Stimulated activated CD4-positive, alpha-beta T cell treated with anti-CD3 and anti-CD28 coated beads, Interleukin-12 subunit alpha, Interleukin-12 subunit beta, amount 100 ng/mL, for 24 hours (primary cell): ENCODE measurements at places on chromosomes 4 and X.
A peak's percentile ranks its signal among the peaks of the same experiment; 100 is the strongest.

DNA sequence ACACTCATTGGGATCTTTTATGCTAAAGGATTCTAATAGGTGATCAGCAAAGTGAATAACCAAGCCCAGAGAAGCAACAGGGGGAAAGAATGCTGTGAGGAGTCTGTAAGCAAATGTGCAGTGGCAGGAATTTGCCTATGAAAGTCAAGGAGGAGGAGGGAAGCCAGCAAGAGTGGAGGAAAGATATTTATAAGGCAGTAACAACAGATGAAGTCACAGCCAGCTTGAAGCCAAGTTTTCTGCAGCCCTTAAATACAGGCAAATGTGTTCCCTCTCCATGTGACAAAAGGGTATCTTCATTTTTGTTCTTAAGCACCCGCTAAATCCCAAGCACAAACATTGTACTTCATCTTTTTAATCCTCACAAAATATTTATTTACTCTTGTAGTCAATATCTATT is 275.0 kb upstream of the CLNK start:
- DNase-seq = no peak

GRCh38 chrX:143621276-143621675 is 14.6 kb downstream of the SLITRK4 start:
- no peak for DNase-seq

DNA sequence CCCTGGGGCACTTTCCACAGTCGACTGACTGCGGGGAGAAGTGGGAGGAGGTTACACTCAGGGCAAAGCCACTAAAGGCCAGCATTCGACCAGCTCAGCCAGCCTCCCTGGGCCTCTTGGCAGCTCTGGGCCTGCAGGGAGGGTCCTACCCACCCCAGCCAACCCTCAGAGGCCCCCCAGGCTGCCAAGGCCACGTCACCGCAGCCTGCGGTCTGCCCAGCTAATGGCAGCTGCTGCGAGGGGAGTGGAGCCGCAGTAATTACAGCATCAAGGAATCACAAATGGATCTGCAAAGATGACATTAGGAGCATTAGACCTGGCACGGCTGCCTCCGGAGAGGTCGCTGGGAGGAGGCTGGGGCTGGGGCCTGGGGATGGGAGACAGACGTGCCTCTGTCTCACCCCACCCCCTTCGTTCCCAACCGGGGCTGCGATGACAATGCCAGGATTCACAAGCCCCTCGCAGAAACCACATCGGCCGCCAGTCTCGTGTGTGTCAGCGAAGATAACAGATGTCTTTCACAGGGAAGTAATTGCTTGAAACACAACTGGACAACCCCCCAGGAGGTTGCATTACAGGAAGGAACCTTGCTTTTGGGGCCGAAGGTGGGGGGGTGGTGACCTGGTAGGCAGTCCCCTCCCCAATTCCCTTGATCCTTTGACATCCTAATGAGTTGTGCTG is 367.6 kb downstream of the BCOR start:
- no peak for DNase-seq

GRCh38 chrX:13702111-13702789 is 13.3 kb downstream of the RAB9A start:
- no peak for DNase-seq

- DNase-seq = no peak
Measured at GRCh38 chrX:48493890-48494364, 14.9 kb upstream of the PORCN start.

DNA sequence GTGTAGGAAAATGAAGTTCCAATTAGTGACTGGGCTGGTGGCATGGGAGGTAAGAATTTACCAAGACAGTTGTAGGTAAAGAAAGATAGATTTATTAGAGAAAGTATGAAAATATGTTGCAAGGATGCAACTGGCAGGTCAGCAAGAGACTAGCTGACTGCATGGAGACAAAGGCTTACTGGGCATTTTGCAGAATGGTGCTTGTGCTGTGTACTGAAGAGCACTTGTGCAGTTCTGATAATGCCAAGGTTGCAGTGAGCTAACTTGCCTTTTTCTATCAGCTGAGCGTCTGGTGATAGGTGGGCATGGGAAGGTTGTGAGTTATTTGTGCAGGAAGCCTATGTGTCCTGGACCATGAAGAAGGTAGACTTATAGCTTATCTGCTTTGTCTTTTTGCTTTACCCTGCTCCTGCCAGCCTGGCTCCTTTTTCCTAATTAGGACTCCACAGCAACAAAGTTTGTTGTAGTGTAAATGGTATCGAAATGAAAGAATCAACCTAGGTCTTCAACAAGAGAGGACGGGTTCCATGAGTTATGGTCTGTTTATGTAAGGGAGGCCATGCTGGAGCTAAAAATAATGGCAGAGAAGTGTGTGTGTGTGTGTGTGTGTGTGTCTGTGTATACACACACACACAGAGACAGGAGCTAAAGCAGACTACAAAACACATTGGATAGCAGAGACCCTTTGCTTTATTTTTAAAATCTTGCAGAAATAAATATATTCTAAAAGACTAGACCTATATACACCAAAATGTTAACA is 15.0 kb downstream of the BST1 start:
- no peak for DNase-seq

- DNase-seq = no peak
Measured at GRCh38 chr4:16233569-16234177, 7.4 kb upstream of the TAPT1 start.

DNA sequence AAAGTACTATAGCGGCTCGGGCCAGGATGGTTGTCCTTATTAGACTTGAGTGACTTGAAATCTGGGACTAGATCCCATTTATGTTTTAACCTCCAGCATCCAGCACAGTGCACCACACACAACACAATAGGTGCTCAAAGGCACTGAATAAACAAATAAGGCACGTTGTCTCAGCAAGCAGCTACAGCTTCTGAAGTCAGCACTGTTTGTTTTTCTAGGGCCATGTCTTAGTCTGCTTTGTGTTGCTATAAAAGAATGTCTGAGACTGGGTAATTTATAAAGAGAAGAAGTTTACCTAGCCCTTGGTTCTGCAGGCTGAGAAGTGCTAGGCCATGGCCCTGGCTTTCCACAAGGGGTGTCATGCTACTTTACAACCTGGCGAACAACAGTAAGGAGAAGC is 102.1 kb upstream of the LNX1 start:
- no peak for DNase-seq

GRCh38 chrX:140764401-140764919 is 54.9 kb downstream of the LINC00632 start:
- DNase-seq = no peak

- DNase-seq = no peak
Measured at GRCh38 chr4:120633810-120634209, 288.7 kb downstream of the PRDM5 start.

- no peak for DNase-seq
Measured at GRCh38 chr4:95155759-95156451, 392.9 kb downstream of the UNC5C start.

DNA sequence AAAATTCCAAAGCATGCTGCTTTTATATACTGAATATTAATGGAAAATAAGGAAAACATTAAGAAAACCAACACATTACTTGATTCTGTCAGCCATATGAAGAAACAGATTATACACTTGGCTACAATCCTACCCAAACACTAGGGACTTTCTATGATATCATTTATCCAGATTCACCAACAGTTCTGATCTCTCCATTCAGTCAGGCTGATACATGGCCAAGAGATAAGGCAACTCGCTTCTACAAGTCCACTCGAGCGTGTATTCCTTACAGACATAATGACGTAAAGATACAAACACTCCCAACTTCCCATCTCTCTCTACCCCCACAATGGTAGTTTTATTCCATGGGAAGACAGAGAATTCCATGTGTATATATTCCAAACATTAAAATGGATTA is 44.5 kb downstream of the NEK1 start:
- no peak for DNase-seq

GRCh38 chrX:129771266-129771995 is 8.3 kb upstream of the SASH3 start:
- no peak for DNase-seq

- DNase-seq = no peak
Measured at GRCh38 chr4:79431839-79432238, 23.8 kb upstream of the GK2 start.

GRCh38 chrX:20139966-20140365 is 1.7 kb downstream of the EIF1AX start:
- DNase-seq = no peak

DNA sequence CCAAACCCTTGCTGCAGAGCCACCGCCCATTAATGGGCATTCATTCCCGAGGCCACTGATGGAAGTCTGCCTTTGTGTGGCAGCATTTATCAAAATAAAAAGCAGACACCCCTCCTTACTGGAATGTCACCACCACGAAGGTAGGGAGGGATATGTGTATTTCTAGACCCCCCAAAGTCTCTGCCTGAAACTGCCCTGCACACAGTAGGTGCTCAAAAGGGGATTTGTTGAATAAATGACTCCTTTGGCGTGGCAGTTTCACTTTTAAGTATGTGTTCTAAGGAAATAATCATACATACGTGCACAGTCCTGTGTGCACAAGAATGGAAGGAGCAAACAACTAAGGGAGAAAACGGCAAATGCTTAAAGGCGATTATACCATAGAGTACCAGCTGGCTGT is 23.6 kb upstream of the GLOD5 start:
- DNase-seq = no peak

GRCh38 chrX:77085372-77085771 is 361.8 kb upstream of the FGF16 start:
- no peak for DNase-seq

GRCh38 chrX:49101629-49101984 is 21.9 kb upstream of the WDR45 start:
- no peak for DNase-seq

GRCh38 chr4:146132445-146132844 is 43.1 kb upstream of the LSM6 start:
- DNase-seq = peak; percentile 3

DNA sequence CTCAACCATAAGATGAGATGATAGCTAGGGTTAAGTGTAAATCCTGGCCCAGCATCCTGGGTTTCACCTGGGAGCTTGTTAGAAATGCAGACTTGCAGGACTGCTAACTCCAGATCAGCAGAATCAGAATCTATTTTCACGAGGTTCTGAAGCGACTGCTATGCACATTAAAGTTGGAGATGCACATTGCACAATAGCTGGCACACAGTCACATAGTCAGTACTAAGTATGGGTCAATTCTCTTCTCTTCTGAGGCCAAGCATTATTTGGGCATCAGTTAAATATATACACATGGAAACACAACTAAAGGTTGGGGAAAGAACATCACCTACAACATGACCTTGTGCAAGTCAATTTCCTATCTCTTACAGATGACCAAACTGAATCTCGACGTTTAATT is 155.1 kb upstream of the FGF13 start:
- no peak for DNase-seq

DNA sequence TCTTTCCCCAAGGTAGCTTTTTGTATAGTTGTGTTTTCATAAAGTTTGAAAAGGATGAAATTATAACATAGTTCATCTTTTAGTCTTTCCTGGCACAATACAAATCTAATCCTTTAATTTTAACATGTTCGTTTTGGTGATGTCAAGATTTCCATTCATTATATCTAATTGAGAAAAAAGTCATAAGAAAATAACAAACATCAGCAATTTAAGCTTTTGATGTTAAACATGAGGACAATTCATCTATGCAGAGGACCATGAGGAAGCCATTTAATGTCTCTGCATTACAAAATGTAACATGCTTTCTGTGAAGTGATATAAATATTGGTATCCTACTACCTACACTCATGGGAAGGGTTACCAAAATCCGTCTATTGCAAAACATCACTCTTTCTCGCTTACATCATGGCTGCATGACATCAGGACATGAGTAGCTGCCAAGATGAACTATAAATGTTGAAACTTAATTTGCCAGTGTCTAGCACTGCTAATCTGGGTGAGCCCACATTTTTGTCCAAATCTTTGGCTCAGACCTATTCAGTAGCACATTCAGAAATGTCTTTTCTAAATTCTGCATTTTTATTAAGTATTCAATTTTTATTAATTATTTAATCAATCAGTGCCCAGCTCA is 9.5 kb downstream of the EPGN start:
- DNase-seq = no peak

GRCh38 chrX:39854772-39855747 is 242.7 kb downstream of the BCOR start:
- peak; percentile 57 for DNase-seq

GRCh38 chr4:111022758-111023157 is 399.9 kb upstream of the PITX2 start:
- no peak for DNase-seq

DNA sequence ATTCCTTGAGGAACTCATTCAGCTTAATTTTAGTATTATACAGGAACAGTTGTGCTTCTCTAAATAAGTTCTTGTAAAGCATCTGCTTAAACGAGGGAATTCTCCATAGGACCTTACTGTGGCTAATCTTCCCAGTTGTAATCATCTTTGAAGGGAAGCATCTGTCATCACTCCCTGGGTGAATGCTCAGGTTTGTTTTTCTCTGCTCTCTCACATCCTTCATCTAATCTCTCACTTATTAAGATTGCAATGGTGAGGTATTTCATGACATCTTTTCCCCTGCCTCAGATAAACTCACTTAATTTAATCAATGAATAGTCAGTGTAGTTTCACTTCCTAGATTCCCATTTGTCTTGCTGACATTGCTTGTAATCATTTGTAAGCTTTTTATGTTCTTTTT is 121.8 kb upstream of the ADAMTS3 start:
- DNase-seq = no peak

GRCh38 chrX:70025464-70025863 is 24.3 kb downstream of the AWAT2 start:
- DNase-seq = no peak

GRCh38 chrX:101803451-101803850 is 128.4 kb downstream of the ZMAT1 start:
- DNase-seq = no peak

DNA sequence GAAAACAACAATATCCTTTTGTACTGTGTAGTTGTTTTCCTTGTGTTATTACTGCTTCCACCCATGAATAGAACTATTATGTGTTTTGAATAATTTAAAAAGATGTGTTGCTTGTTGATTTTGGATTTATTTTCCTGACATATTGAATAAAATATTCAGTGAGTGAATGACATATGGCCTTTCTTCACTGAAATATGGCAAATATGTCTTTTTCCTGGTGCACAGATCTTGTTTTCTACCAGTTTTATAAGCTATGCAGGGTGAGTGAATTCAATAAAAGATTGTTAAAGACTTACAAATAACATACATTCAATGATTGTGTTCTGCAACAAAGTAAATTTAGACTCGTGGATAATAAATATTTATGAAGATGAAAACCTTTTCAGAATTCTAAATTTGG is 1216.3 kb upstream of the ADGRL3 start:
- no peak for DNase-seq

DNA sequence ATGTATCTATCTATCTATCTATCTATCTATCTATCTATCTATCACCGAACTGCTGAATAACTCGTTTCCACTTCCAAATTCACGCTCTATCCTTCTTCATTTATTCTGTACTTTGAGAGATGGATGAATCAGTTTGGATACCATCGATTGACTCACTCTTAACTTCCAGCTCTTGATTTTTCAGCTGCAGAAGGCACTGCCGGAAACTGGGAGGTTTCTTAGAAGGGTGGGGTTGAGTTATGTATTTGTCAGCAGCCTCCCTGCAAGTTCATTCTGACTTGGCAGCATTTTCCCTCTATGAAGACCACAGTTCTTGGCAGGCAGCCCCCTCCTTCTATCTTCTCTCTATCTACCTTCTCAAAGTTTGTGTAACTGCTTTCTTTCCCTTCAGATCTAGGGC is 112.0 kb upstream of the MAGEB18 start:
- no peak for DNase-seq

GRCh38 chrX:41616935-41617334 is 71.8 kb upstream of the GPR34 start:
- DNase-seq = no peak

GRCh38 chr4:56400560-56400959 is 13.3 kb upstream of the AASDH start:
- no peak for DNase-seq
